ENCODE measurements at places on chromosomes 12 and 14. TPM values are rescaled to one million over a fixed set of nuclear protein-coding genes. Genes with fewer than 3 reads are reported as not detected.

The SLC5A8 gene
- 1.3 TPM for polyA plus RNA-seq

The MUCL1 gene
- 84.1 TPM for polyA plus RNA-seq

The COA8 gene
- 30.6 TPM for polyA plus RNA-seq

The CYP27B1 gene
- polyA plus RNA-seq = 1.7 TPM

The SPX gene
- 0.09 TPM for polyA plus RNA-seq

The NDRG2 gene
- 46.1 TPM for polyA plus RNA-seq

The KCNH3 gene
- polyA plus RNA-seq = 1.6 TPM

The GCH1 gene
- polyA plus RNA-seq = 44.9 TPM

The CBLN3 gene
- polyA plus RNA-seq = 1.9 TPM

The KRT82 gene
- polyA plus RNA-seq = not detected

The DNAH10 gene
- 2.4 TPM for polyA plus RNA-seq

The NXPH4 gene
- polyA plus RNA-seq = 0.16 TPM

The WSCD2 gene
- polyA plus RNA-seq = 0.08 TPM

The OVCH1 gene
- 0.69 TPM for polyA plus RNA-seq

The PMCH gene
- polyA plus RNA-seq = 0.16 TPM

The PLEKHG7 gene
- 0.81 TPM for polyA plus RNA-seq

The TPH2 gene
- not detected for polyA plus RNA-seq

The LRRC43 gene
- polyA plus RNA-seq = 3.7 TPM

The PRIM1 gene
- polyA plus RNA-seq = 3.1 TPM

The LRRC9 gene
- polyA plus RNA-seq = not detected

The THAP2 gene
- polyA plus RNA-seq = 5.0 TPM
